NCI-H187 (cell line): ENCODE measurements at places on chromosomes 6 and 20.

DNA sequence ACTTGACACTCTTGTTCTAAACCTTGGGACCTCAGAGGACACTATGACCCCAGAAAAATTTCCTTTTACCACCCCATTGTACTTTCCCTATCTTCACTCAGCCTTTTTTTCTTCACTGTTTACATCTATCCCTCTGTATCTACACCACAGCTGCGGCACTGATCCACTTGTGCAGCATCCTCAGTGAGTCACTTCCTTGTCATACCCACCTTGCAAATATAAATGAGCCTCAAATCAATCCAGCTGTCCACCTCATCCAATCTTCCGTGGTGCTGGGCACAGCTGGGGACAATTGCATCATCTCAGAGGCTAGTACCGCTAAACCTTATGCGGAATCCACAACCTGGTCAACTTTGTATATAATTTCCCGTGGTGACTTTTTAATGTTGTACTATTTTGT is 710.5 kb downstream of the QKI start:
- DNase-seq = no peak

GRCh38 chr6:134539865-134540323 is 222.0 kb upstream of the SGK1 start:
- DNase-seq = no peak

DNA sequence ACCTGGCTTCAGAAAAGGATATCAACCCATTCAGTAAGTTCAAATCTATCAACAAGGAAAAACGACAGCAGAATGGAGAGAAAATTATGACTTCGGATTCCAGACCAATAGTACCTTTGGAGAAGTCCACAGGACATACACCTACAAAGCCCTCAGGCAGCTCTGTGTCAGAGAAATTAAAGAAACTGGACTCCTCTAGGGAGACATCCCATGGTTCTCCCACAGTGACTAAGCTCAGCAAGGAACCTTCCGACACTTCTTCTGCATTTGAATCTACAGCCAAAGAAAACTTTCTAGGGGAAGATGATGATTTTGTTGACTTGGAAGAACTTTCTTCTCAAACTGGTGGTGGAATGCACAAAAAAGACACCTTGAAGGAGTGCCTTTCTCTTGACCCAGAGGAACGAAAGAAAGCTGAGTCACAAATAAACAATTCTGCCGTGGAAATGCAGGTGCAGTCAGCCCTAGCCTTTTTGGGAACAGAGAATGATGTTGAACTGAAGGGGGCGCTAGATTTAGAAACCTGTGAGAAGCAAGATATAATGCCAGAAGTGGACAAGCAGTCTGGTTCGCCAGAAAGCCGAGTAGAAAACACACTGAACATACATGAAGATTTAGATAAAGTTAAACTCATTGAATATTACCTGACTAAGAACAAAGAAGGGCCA is 67.4 kb upstream of the HINT3 start:
- DNase-seq = no peak

DNA sequence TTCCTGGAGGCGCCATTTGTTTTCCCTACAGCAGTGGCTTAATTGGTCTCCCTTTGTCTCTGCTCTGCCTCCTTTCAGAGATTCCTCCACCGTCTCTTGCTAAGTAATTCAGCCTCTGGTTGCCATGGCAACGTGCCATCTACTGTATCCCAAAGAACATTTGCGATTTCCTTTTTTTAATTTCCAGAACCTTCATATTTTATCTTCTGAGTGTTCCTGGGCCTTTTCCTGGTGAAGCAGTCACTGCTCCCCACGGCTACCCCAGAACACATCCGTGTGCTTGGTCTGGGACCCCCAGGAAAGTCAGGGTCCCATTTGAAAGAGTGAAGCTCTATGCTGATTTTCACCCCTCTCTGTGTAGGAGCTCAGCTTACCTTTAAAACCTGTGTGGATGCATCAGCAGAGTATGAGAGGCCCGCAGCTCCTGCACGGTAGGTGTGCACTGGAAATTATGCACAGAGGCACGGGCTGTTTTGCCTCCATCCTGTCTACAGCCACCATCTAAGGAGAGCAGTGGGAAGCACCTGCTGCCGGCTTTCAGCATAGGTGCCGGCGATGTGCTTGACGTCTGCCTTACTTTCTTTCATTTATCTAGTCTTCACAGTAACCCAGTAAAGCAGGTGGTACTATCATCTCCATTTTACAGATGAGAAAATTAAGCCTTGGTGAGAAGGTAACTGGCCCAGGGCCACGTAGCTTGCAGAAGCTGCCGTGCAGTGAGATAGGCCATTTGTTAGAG is 122.8 kb downstream of the SYCP2 start:
- no peak for DNase-seq

DNA sequence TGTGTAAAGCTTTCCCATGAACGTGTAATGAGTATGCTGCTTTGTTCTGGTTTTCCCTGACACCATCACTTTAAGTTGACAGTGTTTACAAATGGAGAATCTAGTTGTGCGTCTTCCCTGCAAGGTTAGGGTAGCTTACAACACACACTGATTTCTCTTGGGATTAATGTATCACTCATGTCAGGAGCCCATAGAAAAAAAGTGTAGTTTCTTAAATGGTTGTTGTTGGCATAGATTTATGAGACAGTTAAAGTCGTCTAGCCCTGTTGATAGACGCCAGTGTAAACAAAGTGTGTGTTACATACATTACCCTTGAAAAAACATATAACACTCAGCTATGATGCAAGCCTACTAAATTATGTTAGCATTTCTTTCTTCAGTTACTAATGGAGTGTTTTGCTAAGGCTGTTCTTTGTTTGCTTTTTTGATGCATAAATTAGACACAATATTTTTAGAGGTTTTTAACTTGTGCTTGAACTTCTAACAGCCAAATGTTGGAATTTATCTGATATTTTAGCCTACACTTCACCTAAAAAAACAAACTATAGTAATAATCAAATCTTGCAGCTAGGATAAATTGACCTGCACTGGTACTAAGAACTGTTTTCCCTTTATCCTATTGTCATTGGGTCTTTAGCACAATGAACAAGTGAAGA is 88.6 kb downstream of the RNF217 start:
- DNase-seq = no peak

DNA sequence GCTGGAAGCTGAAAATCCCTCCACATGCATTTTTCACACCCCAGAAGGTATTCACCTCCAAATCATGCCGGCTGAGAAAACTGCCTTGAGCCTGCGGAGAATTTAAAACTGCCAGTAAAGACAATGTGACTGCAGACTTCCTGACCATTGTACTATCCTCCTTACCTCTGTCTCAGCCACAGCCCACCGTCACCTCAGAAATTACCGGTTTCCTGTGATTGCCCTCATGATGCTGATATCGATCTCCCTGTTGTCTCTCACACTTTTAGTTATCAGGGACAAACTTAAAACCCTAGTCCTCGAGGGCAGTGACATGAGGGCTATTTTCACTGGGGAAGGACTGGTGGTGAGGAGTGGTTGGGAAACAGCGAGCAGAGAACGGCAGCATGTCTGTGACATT is 30.2 kb upstream of the FOXQ1 start:
- DNase-seq = no peak

GRCh38 chr6:90492798-90493197 is 94.1 kb downstream of the MAP3K7 start:
- DNase-seq = no peak

DNA sequence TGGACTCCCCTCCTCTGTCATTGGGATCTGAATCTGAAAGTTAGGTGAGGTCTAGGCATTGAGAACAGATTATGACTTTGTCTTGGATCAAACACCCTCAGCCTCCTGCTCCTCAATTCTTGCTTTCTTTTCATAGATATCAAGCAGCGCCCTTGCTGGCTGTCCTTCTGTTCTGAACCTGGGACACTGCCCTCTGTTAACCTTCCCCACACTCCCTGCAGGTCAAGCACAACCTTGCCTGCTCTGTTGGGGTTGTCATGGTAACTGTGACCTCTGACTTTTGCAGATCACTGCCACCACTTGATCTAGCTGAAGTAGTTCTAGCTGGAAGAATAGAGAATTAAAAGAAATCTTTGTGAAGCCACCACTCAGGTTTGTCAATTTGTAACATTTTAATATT is 16.4 kb upstream of the MICA start:
- no peak for DNase-seq

DNA sequence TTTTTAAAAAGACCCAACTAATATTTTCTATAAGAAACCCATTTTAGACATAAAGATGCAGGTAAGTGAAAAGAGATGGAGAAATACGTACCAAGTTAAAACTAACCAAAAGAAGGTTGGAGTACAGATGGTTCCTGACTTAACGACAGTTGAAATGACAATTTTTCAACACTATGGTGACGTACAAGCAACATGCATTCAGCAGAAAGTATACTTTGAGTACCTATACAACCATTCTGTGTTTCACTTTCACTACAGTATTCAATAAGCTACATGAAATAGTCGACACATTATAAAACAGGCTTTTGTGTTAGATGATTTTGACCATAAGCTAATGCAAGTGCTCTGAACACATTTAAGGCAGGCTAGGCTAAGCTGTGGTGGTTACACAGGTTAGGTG is 228.9 kb downstream of the RNGTT start:
- DNase-seq = no peak

DNA sequence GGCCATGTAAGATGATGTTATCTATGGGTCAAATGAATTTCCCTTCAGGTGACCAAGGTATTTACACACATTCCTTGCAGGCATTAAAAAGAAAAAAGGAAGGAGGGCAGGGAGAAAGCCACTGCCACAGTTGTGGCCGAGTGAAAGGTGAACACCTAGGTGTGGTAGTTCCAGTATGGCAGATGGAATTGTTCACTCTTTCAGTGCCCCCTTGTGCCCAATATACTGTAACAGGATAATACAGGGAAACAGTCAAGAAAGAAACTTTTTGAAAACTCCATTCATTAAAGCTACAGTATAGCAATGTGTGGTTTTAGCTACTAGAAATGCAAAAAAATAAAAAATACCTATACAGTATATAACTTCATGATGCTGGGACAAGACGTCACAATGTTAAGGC is 52.1 kb downstream of the BMP2 start:
- DNase-seq = no peak

DNA sequence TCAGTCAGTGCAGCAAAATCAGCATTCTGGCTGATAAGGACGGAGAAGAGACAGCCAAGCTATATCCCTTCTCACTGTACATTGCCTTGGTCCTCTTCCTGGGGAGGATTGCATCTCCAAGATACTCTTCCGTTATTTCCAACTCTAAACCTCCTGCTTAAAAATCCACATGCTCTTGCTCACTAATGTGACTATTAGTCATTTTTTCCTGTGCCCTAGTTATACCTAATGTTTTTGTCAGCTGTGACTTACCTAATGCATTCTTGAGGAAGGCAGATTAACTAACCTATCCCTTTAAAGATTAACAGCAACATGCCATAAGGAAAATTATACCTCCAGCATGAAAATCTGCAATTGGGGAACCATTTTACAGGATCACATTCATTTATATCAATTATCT is 317.6 kb downstream of the BTBD9 start:
- DNase-seq = no peak

GRCh38 chr6:111485342-111485741 is 2.3 kb upstream of the REV3L start:
- DNase-seq = no peak

- no peak for DNase-seq
Measured at GRCh38 chr6:37904590-37904989, 85.1 kb downstream of the ZFAND3 start.

DNA sequence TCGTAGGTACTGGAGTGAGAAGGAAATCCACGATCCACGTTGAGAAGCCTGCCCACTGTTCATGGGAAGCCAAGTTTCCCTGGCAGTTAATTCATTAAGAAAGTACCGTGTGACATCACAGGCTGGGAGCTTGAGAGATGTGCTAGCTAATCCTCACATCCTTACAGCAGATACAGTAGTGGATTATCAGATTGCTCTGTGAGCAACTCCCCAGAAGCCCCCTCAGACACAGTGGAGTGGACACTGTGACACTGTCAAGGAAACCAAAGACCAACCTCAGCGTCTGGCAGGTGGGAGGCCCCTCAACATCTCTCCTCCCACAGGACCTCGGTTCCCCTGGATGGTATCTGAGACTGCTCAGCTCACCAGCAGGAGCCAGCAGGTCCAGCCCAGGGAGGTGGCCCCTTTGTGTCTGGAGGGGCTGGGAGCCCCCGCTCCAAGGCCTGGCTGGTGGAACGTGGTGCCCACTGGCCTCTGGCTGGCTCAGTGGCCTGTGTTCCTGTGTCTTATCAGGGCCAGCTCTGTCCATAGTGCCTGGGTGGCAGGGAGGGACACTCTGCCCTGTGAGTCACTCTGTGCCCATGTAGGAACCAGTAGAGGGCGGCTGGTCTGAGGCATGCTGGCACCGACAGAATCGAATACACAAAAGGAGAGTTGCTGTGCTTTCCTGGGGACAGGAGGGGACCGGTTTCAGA is 7.2 kb downstream of the PYGB start:
- no peak for DNase-seq

GRCh38 chr20:25145131-25145530 is 50.4 kb upstream of the ENTPD6 start:
- no peak for DNase-seq

- DNase-seq = no peak
Measured at GRCh38 chr6:137848672-137849071, 18.4 kb upstream of the TNFAIP3 start.

GRCh38 chr6:142550310-142551063 is 248.7 kb downstream of the ADGRG6 start:
- DNase-seq = no peak

DNA sequence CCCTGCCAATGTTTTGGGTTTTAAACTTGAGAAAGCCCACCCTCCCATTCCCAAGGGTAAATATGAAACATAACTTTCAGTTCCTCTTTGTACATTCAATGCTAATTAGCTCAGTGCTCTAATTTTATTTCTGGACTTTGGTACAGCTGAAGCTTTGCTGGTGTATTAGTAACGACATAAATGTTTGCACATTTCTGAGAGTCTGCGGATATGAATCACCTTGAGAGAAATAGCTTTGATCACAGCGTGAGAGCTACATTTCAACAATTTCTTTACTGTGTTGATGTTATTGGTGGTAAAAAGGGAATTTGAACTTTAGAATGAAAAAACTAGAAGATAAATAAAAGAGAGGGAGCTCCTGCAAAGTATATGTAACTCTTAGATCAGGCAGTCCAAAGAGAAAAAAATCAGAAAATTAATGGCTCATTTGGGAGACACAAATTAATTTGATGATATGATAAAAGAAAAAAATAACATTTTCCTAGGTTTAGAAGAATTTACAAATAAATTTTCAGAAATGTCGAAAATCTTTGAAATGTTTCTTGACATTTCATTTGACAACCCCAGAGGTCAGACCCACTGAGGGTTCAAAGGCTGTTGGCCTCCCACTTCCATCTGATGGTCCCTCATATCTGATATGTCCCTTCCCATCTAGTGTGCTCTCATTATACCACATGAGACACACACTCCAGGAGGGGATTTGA is 38.5 kb upstream of the CAP2 start:
- DNase-seq = no peak

DNA sequence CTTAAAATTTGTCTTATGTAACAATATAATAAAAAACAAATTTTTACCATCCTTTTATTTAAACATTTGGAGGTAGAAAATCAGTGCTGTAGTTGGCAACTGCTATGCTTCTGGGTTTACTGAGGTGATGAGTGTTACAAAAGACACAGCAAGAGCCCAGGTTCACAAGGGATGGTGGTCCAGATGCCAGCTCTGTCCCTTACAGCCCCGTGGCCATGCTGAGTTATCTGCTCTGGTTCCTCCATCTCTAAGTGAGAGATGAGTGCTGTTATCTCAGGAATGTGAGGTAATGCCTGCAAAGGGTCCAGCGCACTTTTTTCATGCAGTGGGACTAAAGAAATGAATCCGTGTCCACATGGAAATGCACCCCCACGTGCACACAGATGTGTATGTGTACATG is 17.8 kb downstream of the SYNDIG1 start:
- DNase-seq = no peak

- DNase-seq = no peak
Measured at GRCh38 chr6:16105854-16106253, 23.0 kb upstream of the MYLIP start.
